Naive thymus-derived CD4-positive, alpha-beta T cell (primary cell): ENCODE measurements at places on chromosomes 5 and 9.

DNA sequence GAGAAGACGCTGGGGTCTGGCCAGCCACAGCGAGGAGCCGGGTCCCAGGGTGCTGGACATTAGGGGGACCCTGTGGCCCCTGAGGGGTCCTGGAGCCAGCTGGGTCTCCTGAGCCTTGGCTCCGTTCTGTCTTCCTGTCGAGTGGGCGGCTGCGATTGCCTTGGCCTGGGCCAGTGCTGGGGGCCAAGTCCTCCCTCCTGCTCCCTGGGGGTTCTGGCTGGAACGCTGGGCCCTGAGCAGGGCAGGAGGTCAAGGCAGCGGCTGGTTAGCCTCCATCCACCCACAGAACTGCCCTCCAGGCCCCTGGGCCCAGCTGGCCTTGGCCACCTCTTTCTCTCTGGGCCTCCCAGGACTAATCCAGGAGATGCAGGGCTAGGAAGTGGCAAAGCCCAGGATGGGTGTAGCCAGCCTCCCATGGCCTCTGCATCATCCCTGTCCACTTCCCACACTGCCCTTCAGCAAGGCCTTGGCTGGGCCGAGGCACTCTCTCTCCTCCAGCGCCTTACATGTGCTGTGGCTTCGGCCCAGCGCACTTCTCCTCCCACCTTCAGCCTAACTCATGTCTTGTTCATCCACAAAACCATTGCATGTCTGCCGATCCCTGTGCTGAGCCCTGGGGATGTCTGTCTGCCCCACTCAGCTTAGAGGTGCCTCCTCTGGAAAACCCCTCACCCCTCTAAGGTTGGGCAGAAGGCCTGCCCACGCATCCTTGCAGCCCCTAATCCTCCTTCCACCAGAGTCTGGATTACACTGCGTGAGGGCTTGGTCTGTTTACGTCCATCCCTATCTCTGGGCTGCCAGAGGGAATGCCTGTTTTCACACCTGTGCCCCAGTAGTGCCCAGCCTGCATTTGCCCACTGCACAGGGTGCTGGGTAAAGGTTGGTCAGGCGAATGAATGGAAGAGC lies 5.0 kb downstream of the LAMC3 start:
- DNase-seq, result no peak

DNA sequence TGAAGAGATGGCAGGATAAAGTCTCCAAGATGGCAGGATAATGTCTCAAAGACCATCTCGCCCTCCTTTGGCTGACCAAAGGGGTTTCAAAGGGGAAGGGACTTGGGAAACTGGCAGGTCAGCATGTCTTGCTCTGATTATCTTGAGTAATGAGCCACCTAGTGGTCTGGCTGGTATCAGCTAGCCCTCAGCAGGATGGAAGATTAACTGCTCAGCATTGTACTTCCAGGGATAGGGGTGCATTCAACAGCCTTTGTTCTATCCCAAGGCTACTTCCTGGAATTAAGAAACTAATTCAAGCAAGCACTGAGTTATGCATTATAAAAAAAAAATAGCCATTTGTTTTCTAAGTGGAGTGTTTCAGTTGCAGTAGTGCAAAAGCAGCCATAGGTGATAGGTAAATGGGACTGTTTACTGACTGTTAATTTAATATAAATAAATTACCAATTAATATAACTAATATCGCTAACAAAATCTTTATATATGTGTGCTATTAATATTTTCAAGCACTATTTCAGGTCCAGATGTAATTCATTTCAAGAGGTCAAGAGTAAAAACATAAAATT lies 555.5 kb downstream of the CDH9 start:
- no peak for DNase-seq

GRCh38 chr9:38390442-38390841 lies 2.1 kb upstream of the ALDH1B1 start:
- DNase-seq, result no peak

DNA sequence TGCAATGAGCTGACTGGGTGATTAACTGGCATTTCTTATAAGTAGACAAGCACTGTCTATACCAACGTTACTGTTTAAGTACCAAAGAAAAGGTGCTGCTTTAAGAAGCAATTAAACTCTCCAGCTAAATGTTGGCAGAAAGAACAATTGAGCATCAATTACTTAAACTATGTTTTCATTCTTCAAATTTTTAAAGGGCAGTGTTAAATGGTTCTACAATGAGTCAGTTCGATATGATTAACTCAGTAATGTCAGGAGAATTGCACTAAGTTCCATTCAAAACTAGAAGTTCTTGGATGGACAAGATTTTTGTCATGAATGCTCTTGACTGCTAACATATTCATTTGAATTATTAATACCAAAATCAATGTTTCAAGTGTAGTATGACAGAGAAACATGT lies 593.7 kb downstream of the DNAH5 start:
- DNase-seq, result no peak

GRCh38 chr9:78769690-78770089 lies 472.8 kb downstream of the PSAT1 start:
- DNase-seq, result no peak

GRCh38 chr5:78985725-78986223 lies 664 bp upstream of the ARSB start:
- DNase-seq, result no peak

- DNase-seq, result no peak
Observed at GRCh38 chr5:111572561-111572960, 60.2 kb upstream of the STARD4 start.

- DNase-seq, result no peak
Observed at GRCh38 chr9:121082075-121082474, 7.3 kb downstream of the CNTRL start.

GRCh38 chr9:89352874-89353649 lies 34.8 kb downstream of the SECISBP2 start:
- no peak for DNase-seq

DNA sequence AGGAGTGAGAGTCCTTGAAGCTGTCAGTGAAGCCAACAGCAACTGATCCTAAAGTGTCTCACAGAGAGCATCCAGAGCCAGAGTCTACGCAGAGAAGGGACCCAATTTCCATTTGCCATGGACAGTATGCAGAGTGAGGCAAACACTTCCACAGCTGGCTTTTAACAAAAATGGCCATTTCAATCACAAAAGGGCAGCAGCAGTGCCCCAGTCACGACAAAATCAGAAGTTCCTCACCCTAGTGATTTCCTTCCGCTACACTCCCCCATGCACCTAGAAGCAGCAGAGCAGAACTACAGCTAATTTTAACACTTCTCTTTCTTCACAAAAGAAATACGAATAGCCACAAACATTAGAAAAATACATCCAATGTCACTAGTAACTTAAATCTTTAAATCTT lies 27.9 kb downstream of the FBXW11 start:
- DNase-seq, result no peak

- DNase-seq, result no peak
Observed at GRCh38 chr5:156241266-156241665, 85.7 kb upstream of the SGCD start.

GRCh38 chr5:68178579-68178978 lies 37.0 kb upstream of the PIK3R1 start:
- no peak for DNase-seq

DNA sequence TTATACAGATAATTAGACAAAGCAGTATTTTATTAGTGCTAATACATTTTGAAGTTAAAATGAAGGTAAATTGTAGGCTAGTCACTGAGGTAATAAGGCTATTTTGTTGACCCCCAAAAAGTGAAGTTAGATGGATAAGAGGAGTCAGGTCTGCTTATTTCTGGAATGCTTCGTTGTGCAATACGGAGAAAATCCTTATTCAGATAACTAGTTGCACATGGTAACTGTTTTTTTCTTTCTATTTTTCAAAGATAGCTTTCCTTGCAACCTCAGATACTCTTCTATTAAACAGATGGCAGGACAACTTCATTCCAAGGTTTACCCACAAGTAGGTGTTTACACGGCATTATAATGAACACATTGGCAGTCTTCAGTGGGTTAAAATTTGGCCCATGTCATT lies 101.1 kb downstream of the TMEM174 start:
- no peak for DNase-seq

DNA sequence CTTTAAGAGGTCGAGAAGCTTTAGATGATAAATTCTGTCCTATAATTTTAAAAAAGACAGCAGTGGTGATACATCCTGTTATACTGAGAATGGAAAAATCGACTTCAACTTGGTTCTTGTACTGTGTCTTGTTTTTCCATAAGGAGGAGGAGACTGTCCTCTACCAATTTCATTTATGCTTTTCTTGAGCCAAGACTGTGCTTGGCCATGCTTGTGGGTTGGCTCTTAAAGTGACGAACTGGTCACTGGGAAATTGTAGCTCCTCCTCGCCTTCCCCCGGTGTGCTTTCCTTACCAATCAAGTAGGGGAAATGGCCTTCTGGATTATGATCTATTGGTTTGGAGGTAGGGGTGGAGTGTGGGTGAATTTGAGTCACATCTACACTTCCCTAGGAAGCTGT lies 67.1 kb upstream of the HSPB3 start:
- DNase-seq, result no peak

DNA sequence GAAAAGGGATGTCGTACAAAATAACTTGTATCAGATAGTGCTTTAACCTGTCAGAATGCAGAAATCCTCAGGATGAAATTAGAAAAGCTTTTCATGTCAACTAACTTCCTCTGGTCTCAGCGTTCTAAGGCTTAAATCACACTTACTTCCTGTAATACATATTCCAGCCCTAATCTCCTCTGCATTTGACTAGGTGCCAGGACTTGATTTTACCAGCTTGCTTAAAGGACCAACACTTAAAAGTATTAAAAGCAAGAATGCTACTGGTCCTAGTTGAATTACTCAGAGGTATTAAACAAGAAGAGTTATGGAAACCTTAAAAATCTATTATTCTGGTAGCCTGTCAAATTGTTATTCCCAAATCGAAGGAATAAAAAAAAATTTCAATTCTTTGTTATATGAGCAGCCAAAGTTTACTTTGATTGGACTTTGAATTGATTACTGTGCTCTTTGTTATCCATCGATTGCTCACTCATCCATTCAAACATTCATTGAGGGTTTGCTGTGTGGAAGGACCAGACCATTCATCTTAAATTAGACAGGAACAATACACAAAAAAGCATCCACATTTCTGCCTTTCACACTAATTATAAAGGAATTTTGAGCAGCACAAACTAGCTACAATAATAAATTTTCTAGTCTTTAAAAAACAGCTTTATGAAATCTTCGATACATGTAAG lies 108.7 kb downstream of the MUSK start:
- no peak for DNase-seq

GRCh38 chr9:75866273-75866871 lies 24.1 kb upstream of the PCSK5 start:
- DNase-seq, result no peak

GRCh38 chr9:129673602-129674001 lies 8.2 kb downstream of the PRRX2 start:
- DNase-seq, result no peak

GRCh38 chr5:107919361-107919760 lies 248.6 kb upstream of the EFNA5 start:
- DNase-seq, result no peak

- no peak for DNase-seq
Observed at GRCh38 chr9:108158236-108158995, 668.8 kb upstream of the KLF4 start.

- no peak for DNase-seq
Observed at GRCh38 chr5:136123236-136123768, 9.3 kb upstream of the SMAD5 start.

- no peak for DNase-seq
Observed at GRCh38 chr5:90294604-90295003, 115.0 kb downstream of the CETN3 start.

- peak; percentile 51 for DNase-seq
Observed at GRCh38 chr9:21591221-21592062, 109.3 kb upstream of the IFNE start.

- DNase-seq, result no peak
Observed at GRCh38 chr5:117205894-117206293, 631.3 kb upstream of the SEMA6A start.

DNA sequence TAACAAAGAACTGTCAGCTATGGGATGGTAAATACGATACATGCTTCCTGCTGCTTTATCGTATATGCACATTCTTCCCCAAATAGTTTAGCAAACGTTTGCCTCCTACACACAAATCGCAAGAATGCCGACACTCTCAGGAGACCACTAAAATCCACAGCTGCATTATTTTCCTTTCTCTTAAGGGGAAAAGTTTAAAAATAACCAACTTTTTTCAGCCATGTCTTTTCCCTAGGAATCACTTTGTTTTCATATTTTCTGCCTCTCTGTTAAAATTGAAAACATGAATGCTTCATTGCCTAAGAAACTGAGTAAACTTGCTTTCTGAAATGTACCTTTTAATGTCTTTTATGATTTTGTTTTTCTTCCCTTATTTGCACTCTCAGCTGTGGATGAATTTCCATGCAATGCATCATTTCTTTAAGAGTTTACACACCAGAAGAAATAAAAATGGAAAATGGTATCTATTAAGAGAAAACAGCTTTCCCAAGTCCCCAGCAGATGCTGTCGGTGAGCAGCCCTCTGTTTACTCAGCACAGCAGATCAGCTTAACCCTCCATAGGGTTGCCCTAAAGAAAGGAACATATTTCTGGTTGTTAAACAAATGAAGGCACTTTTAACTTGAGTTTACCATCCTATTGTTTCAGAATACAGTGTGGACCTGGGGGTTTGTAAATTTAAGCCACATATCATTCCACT lies 66.2 kb downstream of the IZUMO3 start:
- DNase-seq, result no peak

- no peak for DNase-seq
Observed at GRCh38 chr9:36888551-36888950, 145.5 kb downstream of the PAX5 start.

DNA sequence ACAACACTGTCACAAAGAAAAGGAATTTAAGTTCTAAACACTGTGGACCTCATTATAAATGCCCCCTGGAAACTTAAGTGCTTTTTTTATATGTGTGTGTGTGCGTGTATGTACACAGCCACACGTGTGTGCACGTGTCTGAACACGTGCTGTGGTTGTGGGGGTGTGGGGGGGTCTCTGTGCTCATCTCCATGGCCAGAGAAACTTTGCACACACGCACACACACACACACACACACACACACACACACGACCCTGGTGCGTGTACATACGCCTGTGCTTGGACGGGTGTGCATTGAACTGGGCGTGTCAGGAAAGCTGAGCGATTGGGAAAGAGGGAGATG lies 27.9 kb downstream of the AMBP start:
- no peak for DNase-seq

DNA sequence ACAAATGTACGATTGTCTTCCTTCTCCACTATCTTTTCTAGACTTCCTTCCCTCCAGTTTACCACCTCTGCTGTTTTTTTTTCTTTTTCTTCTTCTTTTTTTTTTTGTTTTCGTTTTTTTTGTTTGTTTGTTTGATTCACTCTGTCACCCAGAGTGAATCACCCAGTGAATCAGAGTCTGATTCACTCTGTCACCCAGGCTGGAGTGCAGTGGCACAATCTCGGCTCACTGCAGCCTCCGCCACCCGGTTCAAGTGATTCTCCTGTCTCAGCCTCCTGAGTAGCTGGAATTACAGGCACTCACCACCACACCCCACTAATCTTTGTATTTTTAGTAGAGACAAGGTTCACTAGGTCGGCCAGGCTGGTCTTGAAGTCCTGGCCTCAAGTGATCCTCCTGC lies 375.7 kb downstream of the NTRK2 start:
- no peak for DNase-seq
